ENCODE measurements at places on chromosomes 6 and 20. TPM values are rescaled to one million over a fixed set of nuclear protein-coding genes. Genes with fewer than 3 reads are reported as not detected.

DNA sequence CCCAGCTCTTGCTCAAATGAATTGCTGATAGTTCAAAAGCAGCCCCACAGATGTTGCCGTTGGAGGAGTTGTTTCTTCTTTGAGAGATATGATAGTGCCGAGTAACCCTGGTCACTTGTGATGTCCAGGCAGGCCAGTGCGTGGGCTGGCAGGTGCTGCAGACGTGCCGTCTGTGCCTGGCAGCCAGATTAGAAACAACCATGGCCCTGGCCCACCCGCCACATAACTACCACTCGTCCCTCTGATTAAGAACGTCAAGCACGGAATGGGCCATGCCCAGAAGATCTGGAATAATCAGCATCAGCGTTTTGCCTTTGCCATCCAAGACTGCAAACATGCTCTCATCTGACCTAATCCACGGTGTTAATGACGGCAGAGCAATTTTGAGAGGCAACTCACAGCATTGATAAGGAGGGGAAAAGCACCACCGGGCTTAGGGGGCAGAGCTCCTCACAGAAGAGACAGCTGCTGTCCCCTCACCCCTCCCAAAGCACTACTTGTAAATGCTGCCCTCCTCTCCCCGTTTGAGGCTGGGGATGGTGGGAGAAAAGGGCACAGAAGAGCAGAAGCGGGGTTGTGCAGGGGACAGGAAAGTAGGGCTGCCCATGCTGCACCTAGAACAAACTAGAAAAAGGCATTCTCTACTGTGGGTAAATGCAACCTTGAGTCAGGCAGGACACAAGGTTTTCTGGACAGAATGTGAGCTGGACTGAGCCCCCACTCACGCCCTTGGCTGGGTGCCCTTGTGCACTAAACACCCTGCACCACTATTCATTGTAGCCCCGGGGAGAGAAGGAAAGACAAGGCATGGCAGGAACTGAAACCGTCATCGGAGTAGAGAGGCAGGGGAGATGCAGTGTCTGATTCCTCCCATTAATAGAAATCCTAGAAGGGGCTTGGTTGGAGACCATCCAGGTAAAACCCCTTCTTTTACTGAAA lies 5.3 kb upstream of the CPNE5 start:
- DNase-seq: no peak

Gene MBOAT1
- total RNA-seq: 20.5 TPM

DNA sequence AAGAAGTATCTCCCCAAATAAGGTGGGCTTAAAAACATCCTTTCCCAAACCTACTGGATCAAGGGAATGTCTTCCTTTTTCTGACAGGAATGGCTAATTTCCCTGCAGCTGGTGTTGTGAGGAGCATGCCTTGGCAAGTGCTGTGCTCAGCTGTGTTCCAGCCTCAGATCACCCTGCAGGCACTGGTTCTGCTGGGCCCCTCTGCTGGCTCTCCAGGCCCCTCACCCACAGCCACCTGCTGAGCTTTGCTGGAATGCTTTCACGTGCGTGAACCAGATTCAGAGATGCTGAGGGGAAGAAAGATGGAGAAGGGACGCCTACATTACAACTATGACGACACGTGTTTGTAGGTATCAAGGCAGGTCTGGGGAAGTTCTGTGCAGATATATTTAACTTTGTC lies 71.3 kb upstream of the FOXC1 start:
- no peak for DNase-seq

Gene OPRM1
- not detected for total RNA-seq

DNA sequence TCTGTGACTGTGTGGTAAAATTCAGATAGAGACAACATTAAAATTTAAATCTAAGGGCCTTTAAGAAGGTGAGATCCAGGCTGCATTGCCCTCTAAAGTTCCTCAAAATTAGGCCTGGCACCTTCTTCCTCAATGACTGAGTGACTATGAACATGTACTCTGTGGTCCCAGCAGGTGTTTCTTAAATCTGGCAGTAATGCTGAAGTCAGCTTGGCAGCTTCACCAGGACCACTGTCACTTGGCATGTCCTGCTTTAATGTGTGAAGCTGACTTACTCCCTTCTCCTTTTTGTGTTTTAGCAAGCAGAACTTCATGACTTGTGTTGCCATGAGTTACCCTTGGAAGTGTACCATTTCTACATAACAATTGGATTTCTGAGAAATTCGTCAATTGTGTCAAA lies 141.7 kb downstream of the NKAIN2 start:
- DNase-seq: no peak

DNA sequence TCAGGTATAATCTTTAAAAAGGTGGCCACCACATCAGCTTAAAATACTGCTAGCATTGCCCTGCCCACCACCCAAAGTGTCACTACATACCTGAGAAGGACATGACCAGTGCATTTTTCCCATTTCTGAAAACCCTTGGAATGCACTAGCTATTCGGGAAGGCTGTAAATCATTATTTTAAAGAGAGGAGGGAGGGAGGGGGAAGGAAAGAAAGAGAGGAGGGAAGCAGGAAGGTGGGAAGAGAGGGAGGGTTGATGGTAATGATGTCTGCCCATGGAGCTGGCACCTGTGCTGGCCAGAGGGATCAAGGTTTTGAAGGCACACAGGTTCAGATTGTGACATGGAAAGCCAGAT lies 32.4 kb downstream of the VAPB start:
- no peak for DNase-seq

Gene ACTL10
- total RNA-seq: 0.49 TPM

Gene SCUBE3
- total RNA-seq: 0.10 TPM

Gene CST5
- total RNA-seq: not detected

- DNase-seq: no peak
These were observed 217.2 kb downstream of the OTOR start for GRCh38 chr20:16965401-16965800.

Gene PPP1R16B
- under 0.01 TPM for total RNA-seq

DNA sequence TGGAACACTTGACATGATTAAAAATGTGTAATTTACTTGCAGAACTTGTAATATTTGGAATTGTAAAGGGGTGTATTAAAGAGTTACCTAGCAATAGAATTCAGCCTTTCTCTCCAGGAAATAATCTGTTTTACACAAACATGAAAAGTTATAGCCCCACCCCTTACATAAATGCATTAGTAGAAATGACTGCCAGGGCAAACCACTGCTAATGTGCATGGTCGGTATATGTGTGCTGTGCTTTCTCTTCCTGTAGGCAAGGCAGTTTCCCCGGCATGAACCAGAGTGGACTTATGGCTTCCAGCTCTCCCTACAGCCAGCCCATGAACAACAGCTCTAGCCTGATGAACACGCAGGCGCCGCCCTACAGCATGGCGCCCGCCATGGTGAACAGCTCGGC lies 156.5 kb downstream of the TMEM242 start:
- no peak for DNase-seq

Gene RHAG
- not detected for total RNA-seq

DNA sequence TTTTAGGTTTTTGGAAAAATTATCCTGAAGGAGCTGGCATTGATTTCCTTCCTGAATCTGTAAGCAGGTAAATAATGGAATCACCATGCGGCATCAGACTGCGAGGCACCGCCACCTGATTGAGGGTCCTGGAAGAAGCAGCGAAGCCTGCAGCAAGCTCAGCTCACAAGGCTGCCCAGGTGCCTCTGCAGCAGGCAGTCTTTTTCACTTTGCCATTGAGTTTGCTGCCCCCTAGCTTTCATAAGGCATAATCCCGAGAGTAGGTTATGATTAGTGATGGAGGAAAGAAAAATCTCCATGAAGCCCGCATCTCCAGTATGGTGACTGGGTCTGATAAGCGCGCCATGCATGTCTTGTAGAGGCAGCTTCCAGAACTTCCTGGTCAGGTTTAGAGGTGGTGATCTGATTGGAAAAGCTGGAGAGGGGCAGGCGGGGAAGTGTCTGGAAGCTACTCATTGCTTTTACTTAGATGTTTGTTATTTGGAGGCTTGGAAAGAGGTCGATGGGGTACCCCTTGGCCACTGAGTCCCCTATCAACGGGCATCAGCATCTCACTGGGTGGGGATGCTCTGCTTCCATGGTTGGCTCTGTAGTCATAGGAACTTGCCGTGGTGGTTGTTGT lies 26.7 kb downstream of the IYD start:
- peak; percentile 44 for DNase-seq

DNA sequence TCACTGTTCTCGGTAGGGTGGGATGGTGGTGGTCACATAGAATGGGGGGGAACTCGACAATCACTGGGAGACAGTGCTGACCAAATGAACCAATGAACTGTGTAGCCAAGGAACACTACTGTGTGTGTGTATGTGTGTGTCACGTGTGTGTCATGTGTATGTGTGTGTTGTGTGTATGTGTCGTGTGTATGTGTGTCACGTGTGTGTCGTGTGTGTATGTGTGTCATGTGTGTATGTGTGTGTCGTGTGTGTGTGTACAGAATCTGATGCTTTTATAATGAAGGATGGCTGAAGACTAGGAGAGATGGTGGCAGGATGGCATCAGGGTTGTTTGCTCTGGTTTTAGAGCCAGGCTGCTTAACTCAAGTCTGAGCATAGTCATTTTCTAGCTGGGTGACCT lies 99.1 kb upstream of the DUSP22 start:
- no peak for DNase-seq

Gene MCCD1
- not detected for total RNA-seq

- DNase-seq: no peak
These were observed 545 bp downstream of the FNDC1 start for GRCh38 chr6:159169557-159170332.

Gene SYCP2
- 6.2 TPM for total RNA-seq

- DNase-seq: no peak
These were observed 19.5 kb downstream of the LRRN4 start for GRCh38 chr20:6034134-6034969.

Gene BTNL2
- total RNA-seq: not detected

- peak; percentile 77 for DNase-seq
These were observed 27.9 kb upstream of the BMP6 start for GRCh38 chr6:7697820-7698623.

GRCh38 chr6:150881911-150882481 lies 16.5 kb downstream of the MTHFD1L start:
- DNase-seq: peak; percentile 97

GRCh38 chr6:37987018-37987417 lies 167.5 kb downstream of the ZFAND3 start:
- peak; percentile 10 for DNase-seq

Gene RNF114
- total RNA-seq: 240 TPM

- peak; percentile 67 for DNase-seq
These were observed 22.6 kb upstream of the ULBP3 start for GRCh38 chr6:150091476-150091875.

- no peak for DNase-seq
These were observed 288.0 kb upstream of the TSHZ2 start for GRCh38 chr20:52684176-52684575.

Gene C6orf58
- total RNA-seq: not detected

GRCh38 chr20:32993496-32994050 lies 10.7 kb downstream of the SUN5 start:
- DNase-seq: no peak

Gene SMLR1
- not detected for total RNA-seq

GRCh38 chr6:134936931-134937330 lies 13.0 kb downstream of the ALDH8A1 start:
- peak; percentile 70 for DNase-seq

Gene ADA
- total RNA-seq: 4.4 TPM

- no peak for DNase-seq
These were observed 157.9 kb upstream of the STXBP5 start for GRCh38 chr6:147046141-147046877.

DNA sequence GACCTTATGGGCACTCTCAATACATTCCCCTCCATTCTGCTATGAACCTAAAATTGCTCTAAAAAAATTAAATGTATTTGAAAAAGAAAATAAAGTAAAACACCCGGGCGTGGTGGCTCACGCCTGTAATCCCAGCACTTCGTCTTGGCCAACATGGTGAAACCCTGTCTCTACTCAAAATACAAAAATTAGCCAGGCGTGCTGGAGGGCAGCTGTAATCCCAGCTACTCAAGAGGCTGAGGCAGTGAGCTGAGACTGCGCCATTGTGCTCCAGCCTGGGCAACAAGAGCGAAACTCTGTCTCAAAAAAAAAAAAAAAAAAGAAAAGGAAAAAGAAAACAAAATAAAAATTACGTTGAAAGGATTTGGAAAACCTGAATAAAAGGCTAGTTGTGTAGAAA lies 60.5 kb downstream of the CD164 start:
- DNase-seq: no peak

- no peak for DNase-seq
These were observed 13.3 kb downstream of the SLC22A1 start for GRCh38 chr6:160134779-160135547.

- no peak for DNase-seq
These were observed 26.7 kb downstream of the RNASET2 start for GRCh38 chr6:166929542-166930189.

- DNase-seq: no peak
These were observed 9.8 kb downstream of the RIPOR3 start for GRCh38 chr20:50681359-50682064.

GRCh38 chr6:53301801-53302537 lies 46.8 kb downstream of the ELOVL5 start:
- no peak for DNase-seq

Gene HAO1
- not detected for total RNA-seq

Gene ADTRP
- total RNA-seq: 0.48 TPM

DNA sequence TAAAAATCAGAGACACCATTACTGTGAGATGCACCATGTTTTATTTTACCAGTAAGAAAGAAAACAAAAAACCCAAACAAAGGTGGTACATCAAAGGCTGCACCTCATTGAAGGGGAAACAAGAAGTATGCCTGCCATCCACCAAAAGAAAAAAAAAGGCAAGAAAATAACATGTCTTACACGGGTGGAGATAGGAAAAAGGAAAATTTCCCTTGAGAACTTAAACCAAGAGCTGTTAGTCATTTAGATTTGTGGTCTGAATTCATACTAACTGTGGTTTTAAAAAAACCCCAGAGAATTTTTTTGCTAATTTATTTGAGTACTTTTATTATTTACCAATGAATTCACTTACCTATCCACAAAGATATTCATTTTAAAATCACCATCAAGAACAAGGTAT lies 144.0 kb downstream of the LRRC1 start:
- DNase-seq: no peak

GRCh38 chr6:126640356-126640755 lies 300.4 kb downstream of the CENPW start:
- DNase-seq: no peak

- no peak for DNase-seq
These were observed 538.6 kb upstream of the MARCKS start for GRCh38 chr6:113318575-113318917.

- DNase-seq: no peak
These were observed 67.0 kb upstream of the SMIM29 start for GRCh38 chr6:34315780-34316179.

Gene ABHD16B
- total RNA-seq: not detected

Gene SDCBP2
- total RNA-seq: 6.4 TPM

Gene UNC5CL
- total RNA-seq: 0.10 TPM
